Fibroblast of skin of scalp (primary cell): ENCODE measurements at places on chromosomes 1 and 21.

DNA sequence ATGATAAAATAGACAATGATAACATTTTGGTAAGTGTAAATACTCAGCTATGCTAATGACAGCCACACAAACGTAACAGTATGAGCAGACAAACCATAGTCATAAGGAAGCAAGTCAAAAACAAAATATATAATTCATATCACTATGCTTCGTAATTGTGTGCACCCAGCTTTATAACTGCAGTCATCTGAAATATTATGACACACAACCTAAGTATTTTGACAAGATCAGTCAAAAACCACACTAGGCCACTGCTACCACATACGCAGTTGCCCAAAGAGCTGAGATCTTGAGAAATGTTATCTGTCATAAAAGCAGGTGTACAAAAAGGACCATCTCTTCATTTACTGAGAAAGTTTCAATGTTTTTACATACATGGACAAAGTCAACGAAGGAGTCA, 26.0 kb downstream of the RNASEL start:
- no peak for DNase-seq

DNA sequence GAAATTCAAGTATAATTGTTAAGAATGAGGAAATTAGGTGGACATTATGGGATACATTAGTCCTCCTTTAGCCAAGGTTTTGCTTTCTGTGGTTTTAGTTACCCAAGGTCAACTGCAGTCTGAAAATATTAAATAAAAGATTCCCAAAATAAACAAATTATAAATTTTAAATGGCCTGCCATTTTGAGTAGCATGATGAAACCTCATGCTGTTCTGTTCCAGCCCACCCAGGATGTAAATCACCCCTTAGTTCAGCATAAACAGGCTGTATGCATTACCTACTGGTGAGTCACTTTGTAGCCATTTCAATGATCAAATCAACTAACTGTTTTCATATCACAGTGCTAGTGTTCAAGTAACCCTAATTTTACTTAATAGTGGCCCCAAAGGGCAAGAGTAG, 132.5 kb upstream of the LYPLAL1 start:
- peak; percentile 65 for DNase-seq

DNA sequence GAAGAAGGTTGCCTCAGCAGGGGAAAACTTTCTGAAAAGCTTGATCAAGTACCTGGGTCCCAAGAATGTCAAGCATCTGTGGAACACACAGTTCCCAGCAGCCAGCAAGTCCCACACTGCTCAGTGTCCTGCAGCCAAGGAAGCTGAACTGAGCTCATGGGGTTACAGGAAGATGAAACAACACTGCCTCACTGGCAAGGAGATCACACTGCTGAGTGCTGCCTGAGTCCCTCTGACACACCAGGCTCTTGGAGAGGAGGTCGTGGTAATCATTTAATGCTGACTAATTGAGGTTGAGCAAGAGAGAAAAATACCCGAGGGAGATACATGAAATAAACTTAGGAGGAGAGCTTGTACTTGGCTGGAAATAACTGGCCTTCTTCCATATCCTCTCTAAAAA, 75.2 kb downstream of the MPZL1 start:
- DNase-seq = peak; percentile 98

- DNase-seq = peak; percentile 91
Measured at GRCh38 chr1:119674835-119675289, 26.8 kb upstream of the ZNF697 start.

GRCh38 chr1:24275510-24275909, 43.6 kb upstream of the GRHL3 start:
- no peak for DNase-seq

GRCh38 chr1:165387505-165387904, 31.0 kb upstream of the LMX1A start:
- no peak for DNase-seq
